Forelimb muscle (tissue), 1 donor: ENCODE measurements at places on chromosomes 7 and 10.
A peak's percentile ranks its signal among the peaks of the same experiment; 100 is the strongest.

- no peak for DNase-seq
Observed at GRCh38 chr10:11337516-11337915, 273.9 kb downstream of the USP6NL start.

DNA sequence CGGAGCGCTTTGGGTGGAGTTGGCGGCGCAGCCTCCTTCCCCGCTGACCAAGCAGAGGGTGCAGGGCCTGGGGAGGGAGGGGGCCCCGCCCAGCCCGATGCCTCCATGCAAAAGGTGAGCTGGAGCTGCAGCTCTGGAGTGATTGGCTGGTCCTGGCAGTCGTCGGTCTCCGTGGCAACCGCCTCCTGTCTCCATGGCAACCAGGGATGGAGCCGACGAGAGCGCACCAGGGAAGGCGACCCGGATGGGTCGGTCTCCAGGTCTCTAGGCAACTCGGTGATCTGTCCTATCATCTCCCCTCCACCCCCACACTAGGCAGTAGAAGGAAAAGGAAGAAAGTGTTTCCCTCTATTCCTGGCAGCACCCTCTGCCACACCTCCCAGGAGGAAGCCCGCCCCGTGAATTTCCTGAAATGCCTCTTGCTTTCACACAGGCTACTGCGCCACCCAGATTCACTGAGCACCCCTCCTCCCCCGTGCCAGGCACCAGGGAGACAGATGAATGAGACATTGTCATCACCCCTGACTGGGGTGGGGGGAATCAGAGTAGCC, 647 bp upstream of the NACAD start:
- DNase-seq, result peak; percentile 8

DNA sequence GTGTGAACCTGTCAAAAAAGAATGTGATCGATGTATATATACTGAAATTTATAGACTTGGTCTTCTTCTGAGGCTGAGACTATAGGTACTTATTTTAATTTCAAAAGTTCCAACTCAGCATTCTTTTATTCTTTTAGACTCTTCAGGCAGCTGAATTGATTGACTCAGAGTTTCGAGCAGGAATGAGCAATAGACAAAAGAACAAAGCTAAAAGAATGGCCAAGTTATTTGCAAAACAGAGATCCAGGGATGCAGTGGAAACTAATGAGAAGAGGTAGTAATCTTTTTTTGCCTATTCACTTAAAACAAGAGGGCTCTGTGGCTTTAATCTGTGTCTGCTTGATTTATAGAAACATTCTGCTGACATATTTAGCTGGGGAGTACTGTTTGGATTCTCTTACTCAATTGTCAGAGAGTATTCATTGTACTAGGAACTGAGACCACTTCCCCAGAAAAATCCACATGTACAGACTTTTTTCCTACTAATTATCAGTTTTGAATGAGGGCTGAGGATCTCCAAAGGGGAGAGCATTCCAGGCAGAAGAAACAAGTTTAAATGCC, 30.1 kb downstream of the BTAF1 start:
- no peak for DNase-seq

DNA sequence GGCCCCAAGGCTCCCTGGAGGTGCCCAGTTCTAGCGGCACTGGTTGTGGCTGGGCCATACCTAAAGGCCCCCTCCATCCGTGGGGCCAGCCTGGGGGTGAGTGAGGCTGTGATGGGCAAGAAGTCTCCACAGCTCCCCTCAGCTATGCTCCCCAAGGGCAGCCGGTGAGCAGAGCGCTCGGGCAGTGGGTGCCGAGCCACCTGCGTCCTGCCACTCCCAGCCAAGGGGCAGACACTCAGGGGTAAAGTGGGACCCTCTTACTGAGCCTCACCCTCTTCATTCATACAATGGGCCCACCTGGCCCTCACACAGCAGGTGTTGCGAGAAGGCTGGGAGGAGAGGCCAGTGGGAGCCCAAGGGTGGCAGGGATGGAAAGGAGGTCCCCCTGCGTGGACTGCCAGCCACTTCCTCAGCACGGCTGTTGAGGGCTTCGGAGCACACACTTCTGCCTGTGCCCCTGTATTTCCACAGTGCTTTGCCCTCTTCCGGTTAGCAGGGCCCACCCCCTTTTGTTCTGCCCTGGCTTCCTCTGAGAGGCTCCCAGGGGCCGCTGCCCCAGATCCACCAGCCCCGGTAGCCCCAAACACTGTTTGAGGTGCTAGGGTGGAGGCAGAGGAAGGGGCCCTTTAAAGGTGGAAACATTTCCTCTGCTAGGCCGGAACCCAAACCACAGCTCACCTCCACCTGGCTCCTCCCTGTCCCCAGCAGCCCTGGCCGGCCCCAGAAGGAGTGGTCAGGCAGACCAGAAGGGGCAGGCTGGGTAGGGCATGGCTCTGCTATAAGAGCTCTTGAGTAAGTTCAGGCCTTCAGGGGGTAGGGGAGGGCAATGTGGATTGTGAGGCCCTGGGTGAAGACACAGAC, 16.4 kb upstream of the C10orf105 start:
- no peak for DNase-seq

GRCh38 chr10:51302316-51302715, 228.0 kb downstream of the PRKG1 start:
- DNase-seq, result no peak

DNA sequence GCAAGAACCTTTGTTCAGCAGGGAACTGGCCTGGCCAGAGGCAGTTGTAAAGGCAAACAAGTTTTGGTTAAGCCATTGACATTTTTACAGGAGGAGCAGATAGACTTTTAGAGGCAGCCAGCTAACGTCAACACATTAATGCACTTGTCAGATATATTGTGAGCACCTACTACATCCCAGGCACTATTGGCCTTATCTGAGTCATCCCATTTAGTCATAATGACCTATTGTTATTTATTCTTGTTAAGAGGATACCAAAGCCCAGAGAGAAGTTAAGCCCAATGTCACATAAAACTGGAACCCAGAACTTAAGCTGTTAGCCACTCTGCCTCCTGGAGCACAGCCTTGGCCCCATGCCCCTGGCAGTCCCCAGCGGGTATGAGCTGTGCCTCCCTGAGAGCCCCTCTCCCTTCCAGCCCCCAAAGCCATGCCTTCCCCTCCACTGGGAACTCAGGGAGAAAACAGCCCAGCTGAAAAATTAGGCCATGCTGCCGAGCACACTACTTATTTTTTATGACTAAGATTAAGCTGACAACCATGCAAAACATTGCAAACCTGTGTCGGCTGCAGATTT, 32.7 kb upstream of the TRIM8 start:
- DNase-seq, result no peak
